Caco-2 (cell line): ENCODE measurements at places on chromosomes 3 and 15. TPM values are rescaled to one million over a fixed set of nuclear protein-coding genes. Genes with fewer than 3 reads are reported as not detected.

IL17RD gene
- 2.7 and 3.1 TPM in 2 replicates for total RNA-seq

NMB gene
- 7.5 and 8.6 TPM in 2 replicates for total RNA-seq

- DNase-seq = no peak
- H3K36me3 ChIP-seq = no peaks in the 10 kb centered on the region
- H3K27me3 ChIP-seq = no peaks in the 10 kb centered on the region
- peaks cover 11% of the 10 kb centered on the region; the same call in 1 of the 2 replicates for H3K4me1 ChIP-seq
- H3K4me3 ChIP-seq = no peak overlapping the region
- no peak overlapping the region for H3K27ac ChIP-seq
Measured at GRCh38 chr3:11726146-11726545, 82.4 kb upstream of the VGLL4 start.

GPD1L gene
- total RNA-seq = 8.8 and 9.3 TPM in 2 replicates

MITF gene
- 3.9 and 4.3 TPM in 2 replicates for total RNA-seq

GRCh38 chr3:188380252-188380651, 226.3 kb downstream of the LPP start:
- H3K4me1 ChIP-seq = peaks cover 21% of the 10 kb centered on the region
- H3K27ac ChIP-seq = no peak overlapping the region
- H3K36me3 ChIP-seq = no peaks in the 10 kb centered on the region; the same call in 1 of the 2 replicates
- no peaks in the 10 kb centered on the region for H3K27me3 ChIP-seq
- H3K4me3 ChIP-seq = no peak overlapping the region

DNA sequence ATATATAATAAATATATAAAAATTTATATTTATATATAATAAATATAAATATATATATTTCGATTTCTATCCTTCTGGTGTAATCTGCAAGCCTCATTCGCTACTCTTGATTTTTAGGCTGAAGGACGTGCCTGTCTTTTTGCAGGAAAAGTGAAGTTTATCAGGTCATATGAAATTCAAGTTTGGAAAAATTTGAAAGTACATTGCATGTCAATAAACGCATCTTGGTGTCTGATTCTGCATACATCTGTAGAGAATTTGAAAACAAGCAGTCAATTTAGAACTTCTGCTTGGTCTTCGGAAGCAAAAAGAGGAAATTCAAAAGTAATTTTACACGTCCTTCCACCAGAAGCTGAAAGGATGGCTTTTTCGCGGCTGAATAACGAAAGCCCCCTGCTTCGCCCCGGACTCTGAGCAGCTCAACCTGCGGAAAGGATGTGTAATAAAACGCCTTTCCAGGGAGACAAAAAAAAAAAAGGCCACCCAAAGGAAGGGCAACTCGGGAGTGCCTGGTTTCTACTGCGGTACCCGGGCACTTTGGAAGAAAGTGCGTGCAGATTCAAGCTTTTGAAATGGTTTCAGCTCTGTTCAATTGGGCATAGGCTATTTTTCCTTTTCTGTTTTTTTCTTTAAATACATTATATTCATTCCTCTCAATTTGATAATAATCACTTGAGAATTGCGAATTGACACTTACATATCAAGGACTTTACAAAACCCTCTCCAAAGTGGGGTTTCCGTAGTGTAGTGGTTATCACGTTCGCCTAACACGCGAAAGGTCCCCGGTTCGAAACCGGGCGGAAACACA, 1.5 kb upstream of the MYNN start:
- peak overlapping the region; percentile 98 for H3K27ac ChIP-seq
- H3K36me3 ChIP-seq = no peaks in the 10 kb centered on the region
- DNase-seq = peak; percentile 78
- H3K27me3 ChIP-seq = no peaks in the 10 kb centered on the region
